Fibroblast of lung (primary cell): ENCODE measurements at places on chromosomes 7 and 10. TPM values are rescaled to one million over a fixed set of nuclear protein-coding genes. Genes with fewer than 3 reads are reported as not detected.

HNRNPA2B1 gene
- 65.0 and 82.1 TPM in 2 replicates for total RNA-seq

TTYH3 gene
- total RNA-seq = 15.4 and 19.7 TPM in 2 replicates

CAMK1D gene
- 1.5 and 2.3 TPM in 2 replicates for total RNA-seq

TAC1 gene
- under 0.01 and 0.33 TPM in 2 replicates for total RNA-seq

GFRA1 gene
- 6.3 and 23.1 TPM in 2 replicates for total RNA-seq

CLDN3 gene
- not detected in 2 replicates for total RNA-seq

MCM10 gene
- total RNA-seq = 0.51 and 0.83 TPM in 2 replicates

ELAPOR2 gene
- 5.6 and 5.9 TPM in 2 replicates for total RNA-seq

MKI67 gene
- 0.26 and 4.3 TPM in 2 replicates for total RNA-seq

TSPAN15 gene
- 1.8 and 2.6 TPM in 2 replicates for total RNA-seq

TMEM229A gene
- total RNA-seq = not detected in 2 replicates

TMEM209 gene
- 9.5 and 9.7 TPM in 2 replicates for total RNA-seq

NPC1L1 gene
- total RNA-seq = under 0.01 TPM in 2 replicates

WNT2 gene
- total RNA-seq = 1.7 and 3.9 TPM in 2 replicates

HOXA7 gene
- total RNA-seq = 1.0 and 1.2 TPM in 2 replicates

POU6F2 gene
- under 0.01 TPM in 1 of 2 replicates, not detected in the other for total RNA-seq

SDK1 gene
- total RNA-seq = 3.6 and 8.6 TPM in 2 replicates

PTPN20 gene
- 0.33 and 1.5 TPM in 2 replicates for total RNA-seq

SEMA3D gene
- total RNA-seq = 4.6 and 12.1 TPM in 2 replicates

SFRP5 gene
- total RNA-seq = not detected in 2 replicates

EDRF1 gene
- 21.6 and 25.3 TPM in 2 replicates for total RNA-seq
